ENCODE measurements at places on chromosomes 7 and 10. TPM values are rescaled to one million over a fixed set of nuclear protein-coding genes. Genes with fewer than 3 reads are reported as not detected.

PNLIPRP2 gene
- total RNA-seq: not detected

NCF1 gene
- total RNA-seq: not detected

GRCh38 chr10:22218448-22218847 lies 633 bp upstream of the EBLN1 start:
- no peak for DNase-seq

GRCh38 chr7:22660293-22660692 lies 66.7 kb upstream of the IL6 start:
- DNase-seq: no peak

DNA sequence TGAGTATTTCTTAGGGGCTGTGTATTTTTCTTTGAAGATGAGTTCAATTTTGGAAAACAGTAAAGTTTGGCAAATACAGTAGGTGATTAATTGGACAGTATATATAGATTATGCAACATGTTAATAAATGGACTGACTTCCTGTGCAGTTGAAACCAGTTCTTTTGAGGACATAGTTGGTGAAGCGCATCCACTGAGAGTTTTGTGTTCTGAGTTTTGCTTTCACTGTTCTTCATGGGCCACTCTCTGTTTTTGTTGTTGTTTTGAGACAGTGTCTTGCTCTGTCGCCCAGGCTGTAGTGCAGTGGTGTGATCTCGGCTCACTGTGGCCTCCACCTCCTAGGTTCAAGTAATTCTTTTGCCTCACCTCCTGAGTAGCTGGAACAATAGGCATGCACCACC lies 109.0 kb downstream of the SDHAF3 start:
- DNase-seq: no peak
